ENCODE measurements at places on chromosomes 5 and 9.
A peak's percentile ranks its signal among the peaks of the same experiment; 100 is the strongest.

DNA sequence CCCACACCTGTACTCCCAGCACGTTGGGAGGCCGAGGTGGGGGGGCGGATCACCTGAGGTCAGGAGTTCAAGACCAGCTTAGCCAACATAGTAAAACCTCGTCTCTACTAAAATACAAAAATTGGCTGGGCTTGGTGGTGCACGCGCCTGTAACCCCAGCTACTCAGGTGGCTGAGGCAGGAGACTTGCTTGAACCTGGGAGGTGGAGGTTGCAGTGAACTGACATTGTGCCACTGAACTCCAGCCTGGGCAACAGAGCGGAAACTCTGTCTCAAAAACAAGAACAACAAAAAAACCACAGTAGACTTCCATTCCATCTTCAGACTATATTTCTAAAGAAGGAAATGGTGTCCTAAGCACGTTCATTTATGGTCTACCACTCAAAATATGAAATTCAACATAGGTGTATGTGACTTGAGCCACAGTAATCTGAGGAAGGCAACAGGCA is 14.2 kb upstream of the SERINC5 start:
- no peak for DNase-seq

DNA sequence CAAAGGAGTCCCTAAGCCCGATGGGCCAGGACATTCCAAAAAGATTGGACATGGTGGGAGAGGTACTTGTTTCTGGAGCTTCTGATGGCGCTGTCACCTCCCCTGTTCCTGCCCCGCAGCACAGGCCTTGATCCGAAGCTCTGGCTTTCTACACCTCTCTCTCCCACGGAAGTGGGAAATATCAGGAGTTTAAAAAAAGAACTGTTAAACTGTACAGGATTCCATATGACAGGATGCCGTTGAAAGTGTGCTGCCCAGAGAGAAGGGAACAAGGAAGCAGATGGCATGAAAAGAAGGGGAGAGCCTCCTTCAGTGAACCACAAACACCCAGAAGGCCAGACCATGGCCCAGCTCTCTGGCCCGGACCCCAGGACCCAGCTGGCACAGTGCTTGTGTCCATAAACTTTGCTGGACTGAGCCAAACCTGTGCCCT is 26.8 kb upstream of the SLC2A8 start:
- DNase-seq = no peak

- DNase-seq = no peak
These were observed 16.8 kb downstream of the KDM3B start for GRCh38 chr5:138369261-138369660.

GRCh38 chr5:96870094-96871026 is 5.9 kb upstream of the ERAP2 start:
- DNase-seq = no peak

GRCh38 chr9:95522871-95523370 is 6.2 kb upstream of the PTCH1 start:
- DNase-seq = no peak

- DNase-seq = no peak
These were observed 344.0 kb downstream of the PTPRD start for GRCh38 chr9:10268531-10269485.

DNA sequence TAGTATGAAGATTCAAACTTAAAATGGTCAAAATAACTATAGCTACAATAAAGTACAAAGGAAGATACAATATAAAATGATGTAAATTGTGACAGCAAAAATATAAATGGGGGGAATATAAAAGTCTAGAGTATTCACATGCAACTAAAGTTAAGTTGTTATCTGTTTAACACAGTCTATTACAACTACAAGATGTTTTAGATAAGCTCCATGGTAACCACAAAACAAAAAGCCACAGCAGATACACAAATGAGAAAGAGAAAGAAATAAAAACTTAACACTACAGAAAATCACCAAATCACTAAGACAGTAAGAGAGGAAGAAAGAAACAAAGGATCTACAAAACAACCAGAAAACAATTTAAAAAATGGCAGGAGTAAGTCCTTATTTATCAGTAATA is 17.0 kb upstream of the SH3TC2 start:
- no peak for DNase-seq

DNA sequence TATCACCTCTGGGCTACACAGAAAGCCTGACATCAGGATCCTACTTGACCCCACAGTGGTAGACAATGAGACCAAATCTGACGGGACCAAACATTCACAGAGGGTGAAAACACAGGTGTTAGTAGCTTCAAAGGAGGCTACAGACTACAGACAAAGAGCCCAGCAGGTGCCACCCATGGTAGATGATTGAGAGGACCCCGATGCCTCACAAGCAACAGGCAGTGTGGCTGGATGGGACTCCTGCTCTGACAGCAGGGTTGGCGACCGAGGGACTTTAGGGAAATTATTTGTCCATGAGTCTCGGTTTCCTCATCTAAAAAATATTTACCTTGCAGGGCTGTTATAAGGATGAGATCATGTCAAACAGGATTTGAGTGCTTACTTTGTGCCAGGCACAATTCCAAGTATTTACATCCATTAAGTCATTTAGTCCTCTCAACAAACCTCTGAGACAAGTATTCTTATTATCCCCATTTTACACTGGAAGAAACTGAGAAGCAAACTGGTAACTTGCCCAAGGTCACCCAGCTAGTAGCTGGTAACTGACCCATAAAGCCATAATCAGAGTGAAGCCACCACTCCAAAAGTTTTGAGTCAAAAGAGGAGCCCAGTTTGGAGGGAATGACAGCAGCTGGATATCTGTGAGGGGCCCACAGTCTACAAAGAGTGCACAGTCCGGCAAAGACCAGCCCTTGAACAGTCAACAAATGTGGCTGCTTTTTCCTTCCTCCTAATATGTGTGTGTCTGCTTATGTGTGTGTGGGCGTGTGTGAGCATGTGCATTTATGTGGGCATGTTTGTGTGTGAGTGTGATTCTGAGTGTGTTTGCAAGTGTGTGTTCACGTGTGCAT is 502.0 kb downstream of the BNC2 start:
- peak; percentile 10 for DNase-seq

All from hepatic stellate cell (primary cell).